ENCODE measurements at places on chromosomes 7 and 10. TPM values are rescaled to one million over a fixed set of nuclear protein-coding genes. Genes with fewer than 3 reads are reported as not detected.

The EGFR gene
- 13.6 TPM for total RNA-seq

DNA sequence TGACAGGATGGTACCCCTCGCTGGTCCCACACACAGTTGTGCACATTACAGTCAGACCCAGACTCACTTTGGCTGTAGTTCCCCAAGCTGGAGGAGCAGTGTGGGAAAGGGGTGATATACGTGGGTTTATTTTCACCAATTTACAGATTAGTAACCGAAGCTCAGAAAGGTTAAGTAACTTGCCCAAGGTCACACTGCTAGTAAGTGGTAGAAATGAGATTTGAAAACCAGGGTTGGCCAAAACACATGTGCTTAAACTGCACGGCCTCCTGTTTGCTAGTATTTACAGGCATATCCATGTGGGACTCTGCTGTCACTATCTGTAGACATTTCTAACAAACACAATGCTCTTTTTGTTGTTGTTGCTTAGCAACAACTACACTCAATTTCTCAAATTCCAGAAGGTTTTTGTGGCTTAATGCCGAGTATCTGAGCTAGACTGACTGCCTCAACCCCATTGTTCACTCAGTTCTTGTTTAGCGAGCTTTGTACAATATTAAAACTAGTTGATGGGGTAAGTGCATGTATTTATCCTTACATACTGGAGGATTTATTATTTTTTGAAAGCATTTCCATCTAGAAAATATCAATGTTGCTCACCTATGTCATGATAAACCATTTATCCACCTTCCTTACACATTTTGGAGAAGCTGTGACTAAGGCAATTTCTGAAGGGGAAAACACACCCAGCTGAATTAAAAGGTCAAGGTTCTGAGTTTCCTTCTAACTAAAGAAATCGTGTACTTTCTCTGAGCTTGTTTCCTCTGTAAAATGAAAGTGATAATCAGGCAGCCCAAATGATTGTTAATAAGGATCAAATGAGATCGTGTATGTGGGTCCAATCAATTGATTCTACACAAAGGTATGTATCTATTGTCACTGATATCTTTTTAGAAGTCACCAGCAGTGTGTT is 5.3 kb upstream of the TMEM139 start:
- no peak for DNase-seq

The ASZ1 gene
- total RNA-seq = not detected

The OR13A1 gene
- not detected for total RNA-seq

DNA sequence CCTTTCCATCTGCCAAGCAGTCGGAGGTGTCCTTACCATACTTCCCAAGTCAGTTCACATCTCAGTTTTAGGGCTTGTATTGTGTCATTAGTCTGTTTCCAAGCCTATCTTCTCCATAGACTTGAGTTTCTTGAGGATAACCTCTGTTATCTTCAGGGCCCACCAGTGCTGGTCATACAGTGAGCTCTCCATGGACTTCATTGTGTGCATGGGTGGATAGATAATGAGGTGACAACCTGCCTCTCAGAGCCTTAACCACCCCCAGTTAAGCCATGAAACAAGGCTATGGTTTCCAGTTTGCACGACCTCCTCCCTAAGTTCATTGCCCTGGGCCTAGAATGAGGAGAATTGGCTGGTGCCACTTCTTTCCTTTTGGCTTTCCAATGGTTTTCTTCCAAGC is 38.5 kb upstream of the WAC start:
- no peak for DNase-seq

The INSIG1 gene
- 33.7 TPM for total RNA-seq

GRCh38 chr10:59891349-59891748 is 15.0 kb downstream of the CCDC6 start:
- DNase-seq = no peak

The SFMBT2 gene
- total RNA-seq = 1.8 TPM

DNA sequence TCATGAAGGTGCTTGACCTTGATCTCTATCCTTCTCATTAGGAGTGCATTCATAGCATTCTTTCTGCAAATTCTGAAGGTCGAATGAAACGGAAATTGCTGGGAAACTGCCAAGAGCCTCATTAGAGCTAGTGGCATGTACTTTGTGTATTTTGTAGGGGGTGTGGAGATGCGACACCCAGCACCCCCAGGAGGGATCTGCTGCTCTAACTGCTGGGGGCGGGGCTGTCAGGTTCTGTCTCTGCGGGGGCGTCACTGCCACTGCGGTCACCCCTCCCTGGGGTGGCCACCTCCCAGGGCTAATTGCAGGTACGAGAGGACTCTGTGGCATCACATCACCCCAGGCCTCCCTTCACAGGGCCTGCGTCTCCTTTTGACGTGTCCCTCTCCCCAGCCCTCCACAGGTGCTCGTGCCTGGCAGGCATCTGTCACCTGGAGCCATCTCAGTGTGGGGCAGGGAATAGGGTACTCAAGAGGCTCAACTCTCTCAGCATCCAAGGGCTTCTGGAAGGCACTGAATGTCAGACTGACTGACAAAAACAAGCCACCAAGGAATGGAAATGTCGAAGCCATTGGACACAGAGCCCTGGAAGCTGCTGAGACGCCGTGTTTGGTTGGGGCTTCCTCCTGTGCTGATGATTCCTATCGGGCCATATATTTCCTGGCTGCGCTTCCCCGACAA is 151.1 kb downstream of the ACTR3B start:
- DNase-seq = no peak

DNA sequence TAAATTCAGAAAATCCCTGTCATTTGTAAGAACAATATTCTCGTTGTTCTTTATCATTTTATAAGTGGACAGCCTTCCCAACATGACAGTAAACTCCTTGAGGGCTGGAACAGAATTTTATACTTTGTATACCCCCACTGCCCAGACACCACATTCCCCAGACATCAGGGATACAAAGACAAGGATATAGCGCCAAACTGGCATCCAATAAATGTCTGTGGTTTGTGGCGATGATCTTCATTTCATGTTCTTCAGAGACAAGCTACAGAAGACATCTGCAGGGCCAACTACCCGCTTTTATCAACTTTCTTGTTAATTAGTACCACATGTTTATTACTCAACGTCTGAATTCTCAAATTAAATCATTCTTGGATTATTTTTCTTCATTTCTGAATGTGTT is 155.9 kb downstream of the ATE1 start:
- no peak for DNase-seq

DNA sequence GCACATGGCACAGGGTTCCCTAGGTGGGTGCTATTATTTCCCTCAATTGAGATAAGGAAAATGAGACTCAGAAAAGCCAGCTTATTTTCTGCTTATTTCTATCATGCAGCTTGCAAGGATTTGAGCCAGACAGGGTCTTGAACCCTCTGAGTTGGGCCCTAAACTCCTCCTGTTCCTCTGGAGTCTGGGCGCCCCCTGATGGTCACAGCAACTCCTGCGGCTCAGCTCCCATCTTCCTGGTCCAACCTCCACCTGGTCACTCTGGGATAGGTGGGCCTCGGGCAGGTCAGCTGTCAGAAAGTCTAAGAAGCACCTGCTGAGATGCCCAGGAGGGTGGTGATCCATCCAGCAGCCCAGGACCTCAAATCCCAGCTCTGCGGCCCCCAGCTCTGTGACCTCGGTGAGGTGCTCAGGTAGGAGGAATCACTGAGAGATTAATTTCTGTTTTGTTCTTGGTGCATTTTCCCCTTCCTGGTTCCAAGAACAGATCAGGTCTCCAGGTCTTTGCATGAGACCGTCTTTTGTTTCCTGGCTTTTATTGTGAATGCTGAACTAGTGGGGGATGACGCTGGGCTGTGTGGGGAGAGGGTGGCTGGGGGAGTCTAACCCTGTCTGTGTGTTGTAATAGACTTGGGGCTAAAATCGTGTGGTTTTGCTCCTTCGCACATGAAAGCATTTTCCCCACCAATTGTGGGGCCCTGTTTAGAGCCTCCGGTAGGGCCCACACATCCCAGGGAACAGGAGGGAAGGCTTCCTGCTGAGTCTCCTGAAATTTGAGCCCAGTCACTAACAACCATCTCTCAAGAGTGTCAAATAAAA is 32.8 kb downstream of the TMEM130 start:
- DNase-seq = no peak

- DNase-seq = no peak
Observed at GRCh38 chr7:192701-193480, 520 bp downstream of the FAM20C start.

The CALHM2 gene
- 1.3 TPM for total RNA-seq

DNA sequence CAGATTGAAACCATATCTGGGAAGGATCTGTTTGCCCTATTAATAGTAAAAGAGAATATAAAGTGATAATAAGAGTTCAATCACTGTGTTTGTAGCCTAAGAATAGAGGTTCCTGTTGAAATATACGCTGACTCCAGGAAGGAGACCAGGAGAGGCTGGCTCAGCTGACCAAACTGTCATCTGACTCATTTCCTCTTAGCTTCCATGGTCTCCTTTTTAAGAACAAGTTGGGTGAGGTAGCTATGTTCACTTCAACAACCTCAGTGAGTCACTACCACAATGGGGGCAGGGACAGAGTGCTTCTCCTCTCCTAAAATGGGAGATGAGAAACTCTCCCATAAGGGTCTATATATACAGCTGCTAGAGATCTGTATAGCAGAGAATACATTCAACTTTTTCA is 543.3 kb downstream of the CALN1 start:
- no peak for DNase-seq

The CYREN gene
- 33.7 TPM for total RNA-seq

- no peak for DNase-seq
Observed at GRCh38 chr7:154842591-154842990, 160.3 kb downstream of the PAXIP1 start.

DNA sequence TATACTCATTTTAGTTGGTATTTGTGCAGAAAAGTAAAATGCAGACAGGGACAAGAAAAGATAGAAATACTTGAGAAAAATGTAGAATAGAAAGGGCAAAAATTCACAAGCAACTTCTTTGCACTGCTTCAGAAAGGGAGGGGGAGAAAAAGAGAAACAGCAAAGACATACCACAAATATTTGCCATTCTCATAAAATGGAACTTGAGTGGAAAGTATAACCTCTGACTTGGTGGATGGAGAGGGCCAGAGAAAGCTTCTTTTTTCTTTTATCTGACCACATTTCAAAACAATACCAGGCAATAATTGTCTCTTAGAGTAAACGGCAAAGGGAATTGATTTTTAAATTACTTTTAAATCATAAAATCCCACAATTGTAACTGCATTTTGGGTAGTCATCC is 35.8 kb upstream of the TRUB1 start:
- DNase-seq = no peak

- DNase-seq = no peak
Observed at GRCh38 chr7:149415391-149416071, 45.3 kb downstream of the ZNF777 start.

DNA sequence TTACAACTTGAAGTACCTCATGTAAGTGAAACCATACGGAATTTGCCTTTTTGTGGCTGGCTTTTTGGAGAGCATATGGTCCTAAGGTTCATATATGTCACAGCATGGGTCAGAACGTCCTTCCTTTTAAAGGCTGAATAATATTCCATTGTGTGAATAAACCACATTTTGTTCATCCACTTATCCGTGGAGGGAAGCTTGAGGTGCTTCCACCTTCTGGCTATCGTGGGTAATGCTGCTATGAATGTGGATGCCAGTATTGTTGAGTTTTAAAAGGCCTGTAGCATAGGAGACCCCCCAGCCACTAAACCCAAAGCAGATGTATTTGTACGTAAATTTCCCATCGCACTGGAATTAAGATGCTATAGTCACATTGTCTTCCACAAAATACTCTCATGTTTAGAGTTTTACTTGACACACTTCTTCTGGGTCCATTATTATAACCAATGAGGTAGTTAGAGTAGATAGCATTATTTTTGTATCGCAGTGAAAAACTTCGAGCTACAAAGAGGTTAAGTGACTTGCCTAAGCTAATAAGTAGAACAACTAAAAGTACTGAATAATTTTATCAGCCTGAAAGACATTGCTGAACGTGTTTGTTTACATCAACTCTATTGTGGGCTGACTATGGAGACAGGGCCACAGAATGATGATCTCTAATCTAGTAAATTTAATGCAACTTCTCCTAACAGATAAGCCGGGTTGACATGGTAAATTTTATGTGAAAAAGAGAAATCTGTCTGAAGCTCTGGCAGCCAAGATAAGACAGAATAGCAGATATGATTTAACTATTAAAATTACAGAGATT is 183.0 kb upstream of the CTBP2 start:
- DNase-seq = no peak

DNA sequence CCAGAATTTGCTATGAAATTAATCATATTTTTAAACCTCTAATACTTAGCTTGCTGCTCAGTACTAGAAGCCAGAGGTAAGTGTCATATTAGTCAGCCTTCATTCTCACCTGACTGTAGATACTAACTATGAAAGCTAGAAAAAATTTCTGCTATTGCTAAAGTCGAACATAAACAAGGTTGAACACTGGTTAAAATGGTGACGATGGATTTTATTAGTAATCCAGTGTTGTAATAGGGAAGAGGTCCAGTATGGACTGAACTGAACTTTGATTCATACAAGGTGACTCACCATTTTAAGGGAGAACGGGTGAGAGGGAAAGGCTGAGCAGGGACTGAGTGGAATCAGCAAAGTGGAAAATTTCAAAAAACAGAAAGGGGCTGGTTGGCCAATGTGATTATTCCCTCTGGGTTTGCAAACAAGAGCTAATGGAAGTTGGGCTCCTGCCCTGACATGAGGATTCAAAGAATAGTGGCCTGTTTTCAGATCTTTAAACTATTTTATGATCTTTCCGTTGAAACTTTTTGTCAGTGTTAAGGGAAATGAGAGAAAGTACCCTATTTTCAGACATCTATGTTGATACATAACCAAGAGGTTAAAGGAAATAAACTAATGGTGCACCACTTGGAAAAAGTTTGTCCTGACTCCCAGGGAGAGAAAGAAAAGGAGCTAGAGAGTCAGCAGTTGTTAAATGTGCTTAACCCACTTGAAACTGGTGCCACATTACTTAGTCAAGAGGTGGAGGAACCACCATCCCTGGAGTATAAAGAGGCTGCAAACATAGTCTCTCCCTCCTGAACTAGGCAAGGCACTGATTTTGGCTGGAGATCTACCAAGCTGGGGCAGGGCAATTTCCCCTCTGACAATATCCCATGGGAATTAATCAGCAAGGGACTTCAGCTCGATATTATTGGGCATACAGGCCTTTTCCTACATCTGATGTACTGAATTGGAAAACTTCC is 15.3 kb upstream of the AKR1C1 start:
- no peak for DNase-seq
